GM13976 (cell line): ENCODE measurements at places on chromosomes 6 and 20.

DNA sequence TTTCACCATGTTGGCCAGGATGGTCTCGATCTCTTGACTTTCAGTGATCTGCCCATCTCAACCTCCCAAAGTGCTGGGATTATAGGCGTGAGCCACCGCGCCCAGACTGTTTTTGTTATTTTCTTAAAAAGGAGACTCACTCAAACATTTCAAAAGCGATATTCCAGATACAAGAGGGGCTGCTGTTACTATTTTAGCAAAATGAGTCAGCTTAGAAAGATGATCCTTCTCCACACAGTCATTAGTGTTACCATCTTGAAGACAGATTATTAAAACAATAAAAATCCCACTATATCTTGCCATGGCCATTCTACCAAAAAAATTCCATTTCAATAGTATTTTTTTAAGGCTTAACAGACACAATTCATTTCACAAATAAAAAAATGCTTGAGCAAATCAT is 102.8 kb downstream of the PREP start:
- no peak for DNase-seq

- DNase-seq = no peak
These were observed 20.4 kb downstream of the MDFI start for GRCh38 chr6:41658636-41659035.

DNA sequence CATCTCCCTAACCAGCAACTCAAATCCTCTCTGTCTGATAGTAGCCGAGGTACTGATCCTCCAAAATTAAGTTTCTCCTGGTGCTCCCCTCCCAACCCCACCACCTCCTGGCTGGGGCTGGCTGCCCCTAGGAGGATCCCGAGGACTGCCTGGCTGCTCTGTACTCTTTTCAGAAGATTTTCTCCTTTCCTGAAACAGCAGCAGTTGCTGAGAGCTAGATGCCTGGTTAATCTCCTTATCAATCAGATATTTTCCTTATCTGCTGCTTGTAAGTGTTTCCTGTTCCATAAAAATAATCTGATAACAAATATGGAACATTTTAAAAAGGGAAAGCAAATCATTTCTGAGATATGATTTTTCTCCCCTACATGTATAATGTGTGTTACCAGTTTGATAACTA is 52.8 kb downstream of the ZMYND8 start:
- no peak for DNase-seq

DNA sequence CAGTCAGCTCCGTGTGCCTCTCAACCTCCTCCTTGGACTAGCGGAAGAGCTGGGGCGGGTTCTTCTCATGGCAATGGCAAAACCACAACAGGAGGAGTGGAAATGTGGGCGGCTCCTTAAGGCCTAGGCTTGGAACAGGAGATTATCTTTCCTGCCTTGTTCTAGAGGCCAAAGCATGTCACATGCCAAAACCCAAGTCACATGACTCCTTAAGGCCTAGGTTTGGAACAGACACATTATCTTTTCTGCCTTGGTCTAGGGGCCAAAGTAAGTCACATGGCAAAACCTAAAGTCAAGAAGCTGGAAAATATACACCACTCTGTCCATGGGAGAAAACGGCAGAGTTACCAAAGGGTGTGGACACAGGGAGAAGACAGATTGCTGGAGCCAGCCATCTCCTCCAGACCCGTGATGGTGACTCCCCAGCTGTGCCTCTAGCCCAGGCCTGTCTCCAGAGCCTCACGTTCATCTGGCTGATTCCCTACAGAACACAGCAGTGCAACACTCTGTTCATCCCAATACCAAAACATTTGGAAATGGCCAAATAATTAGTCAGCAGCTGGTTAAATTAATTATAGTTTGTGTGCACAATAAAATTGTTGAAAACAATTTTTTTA is 34.2 kb downstream of the ANKRD60 start:
- no peak for DNase-seq

DNA sequence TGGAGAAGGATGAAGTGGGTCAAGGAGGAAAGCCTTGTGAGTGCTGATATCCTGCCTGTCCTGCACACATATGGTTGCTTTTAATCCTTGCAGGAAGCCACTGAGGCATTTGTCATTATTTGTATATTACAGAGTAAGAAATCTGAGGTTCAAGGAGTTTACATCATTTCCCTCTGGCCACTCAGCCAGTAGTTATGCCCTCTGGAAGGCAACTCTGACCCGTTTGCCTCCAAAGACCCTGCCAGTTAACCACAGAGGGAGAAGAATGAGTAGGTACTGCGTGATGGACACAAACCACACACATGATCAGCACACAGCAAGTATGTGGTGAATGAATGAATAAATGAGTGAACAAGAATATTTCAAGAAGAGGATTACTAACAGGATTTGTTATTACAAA is 7.9 kb upstream of the FAM210B start:
- DNase-seq = no peak

- DNase-seq = no peak
These were observed 127.4 kb upstream of the RPS6KA2 start for GRCh38 chr6:166754218-166755030.

DNA sequence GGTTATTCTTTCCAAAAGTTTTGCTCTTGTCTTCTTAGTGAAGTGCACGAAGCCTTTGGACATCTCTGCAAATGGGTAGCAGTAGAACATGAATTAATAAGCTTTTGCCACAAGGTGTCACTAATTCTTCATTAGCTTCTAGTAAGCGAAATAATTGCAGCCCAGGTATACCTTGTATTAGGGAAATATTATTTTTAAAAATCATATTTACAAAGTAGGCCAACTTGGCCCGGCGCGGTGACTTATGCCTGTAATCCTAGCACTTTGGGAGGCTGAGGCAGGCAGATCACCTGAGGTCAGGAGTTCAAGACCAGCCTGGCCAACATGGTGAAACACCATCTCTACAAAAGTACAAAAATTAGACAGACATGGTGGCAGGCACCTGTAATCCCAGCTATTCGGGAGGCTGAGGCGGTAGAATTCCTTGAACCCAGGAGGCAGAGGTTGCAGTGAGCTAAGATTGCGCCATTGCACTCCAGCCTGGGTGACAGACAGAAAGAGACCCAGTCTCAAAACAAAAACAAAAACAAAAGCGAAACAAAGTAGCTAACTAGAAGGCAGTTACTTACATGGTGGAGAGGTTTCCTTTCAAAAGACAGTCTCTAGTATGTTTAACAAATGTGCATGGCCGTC is 8.8 kb upstream of the RSPH3 start:
- peak; percentile 59 for DNase-seq
